ENCODE measurements at places on chromosomes 5 and 9.
A peak's percentile ranks its signal among the peaks of the same experiment; 100 is the strongest.

DNA sequence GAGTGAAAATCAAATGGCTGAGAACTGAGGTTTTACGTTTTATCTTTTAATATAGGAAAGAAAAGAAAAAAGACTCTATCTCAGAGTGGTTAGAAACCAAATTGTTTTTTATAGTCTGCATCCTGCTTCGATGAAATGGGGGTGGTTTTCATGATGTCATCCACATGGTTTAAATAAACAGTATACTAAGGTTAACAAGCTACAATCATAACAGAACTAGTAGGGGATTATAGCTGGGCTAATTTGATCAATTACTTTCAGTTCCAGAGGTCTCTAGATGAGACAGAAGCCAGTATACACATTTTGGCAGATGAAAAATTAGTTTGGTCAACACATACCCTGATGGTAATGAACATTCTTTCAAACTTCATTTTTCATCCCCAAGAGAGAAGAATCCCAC is 106.3 kb upstream of the SNX2 start:
- DNase-seq, result no peak

- no peak for DNase-seq
Measured at GRCh38 chr9:77816641-77817341, 168.7 kb upstream of the GNA14 start.

DNA sequence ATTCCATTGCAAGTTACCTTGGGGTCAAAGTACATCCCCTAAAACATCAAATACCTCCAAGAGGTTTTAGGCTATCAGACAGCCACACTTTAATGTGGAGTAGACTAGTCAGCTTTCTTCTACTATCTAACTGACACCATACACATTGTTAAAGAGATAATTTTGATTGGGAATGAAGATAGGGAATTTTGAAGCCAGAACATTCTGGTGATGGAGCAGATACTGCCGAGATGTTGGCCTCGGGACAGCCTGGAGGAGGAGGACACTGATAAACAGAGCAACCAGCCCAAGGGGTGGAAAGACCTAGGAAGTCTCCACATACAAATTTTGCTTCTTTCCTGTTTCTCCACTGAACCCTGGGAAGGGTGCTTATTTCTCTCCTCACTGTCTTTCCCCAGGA is 14.9 kb downstream of the TJP2 start:
- no peak for DNase-seq

DNA sequence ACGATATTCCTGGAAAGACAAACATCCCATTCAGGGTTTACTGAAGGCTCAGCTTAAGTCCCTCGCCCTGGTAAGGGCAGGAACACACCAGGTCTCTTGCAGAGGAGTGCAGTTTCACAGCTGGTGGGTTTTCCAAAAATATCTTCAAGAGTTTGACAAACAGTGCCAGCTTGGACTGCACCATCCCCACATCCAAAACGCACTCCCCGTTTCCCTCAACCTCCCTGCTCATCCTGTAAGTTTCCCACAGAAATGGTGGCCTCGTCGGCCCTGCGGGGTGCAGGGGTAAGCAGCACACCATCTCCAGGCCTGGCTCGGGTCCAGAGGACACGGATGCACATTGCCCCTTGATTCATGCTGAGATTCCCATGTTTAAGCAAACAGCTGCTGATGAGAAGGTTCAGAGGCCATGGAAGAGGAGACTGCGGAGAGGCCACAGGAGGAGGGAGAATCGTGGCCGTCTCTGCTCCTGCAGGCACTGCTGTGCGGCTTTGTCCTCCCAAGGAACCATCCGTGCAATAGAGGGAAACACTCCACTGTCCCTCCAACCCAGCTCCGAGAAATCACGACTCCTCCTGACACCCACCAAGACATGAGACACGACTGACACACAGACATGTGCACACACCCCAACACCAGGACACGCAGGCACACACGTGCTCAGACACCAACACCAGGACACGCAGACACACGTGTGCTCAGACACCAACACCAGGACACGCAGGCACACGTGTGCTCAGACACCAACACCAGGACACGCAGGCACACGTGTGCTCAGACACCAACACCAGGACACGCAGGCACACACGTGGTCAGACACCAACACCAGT is 24.0 kb upstream of the SLC12A7 start:
- DNase-seq, result no peak

DNA sequence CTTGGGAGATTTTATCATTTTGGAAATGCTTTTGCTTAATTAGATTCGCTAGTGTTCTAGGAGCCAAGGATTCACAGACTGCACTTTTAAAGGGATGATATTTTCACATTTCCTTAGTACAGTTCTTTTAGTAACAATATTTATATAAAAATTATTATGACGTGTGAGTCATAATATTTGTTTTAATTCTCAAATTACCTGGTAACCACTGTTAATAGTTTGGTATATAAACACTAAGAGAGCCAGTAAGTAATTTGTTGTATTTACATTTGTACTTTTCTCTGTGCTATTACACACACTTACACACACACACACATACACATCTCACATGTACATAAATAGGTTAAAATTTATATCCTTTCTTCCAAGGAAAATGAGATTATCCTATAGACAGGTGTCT is 58.8 kb upstream of the RAD23B start:
- DNase-seq, result no peak

DNA sequence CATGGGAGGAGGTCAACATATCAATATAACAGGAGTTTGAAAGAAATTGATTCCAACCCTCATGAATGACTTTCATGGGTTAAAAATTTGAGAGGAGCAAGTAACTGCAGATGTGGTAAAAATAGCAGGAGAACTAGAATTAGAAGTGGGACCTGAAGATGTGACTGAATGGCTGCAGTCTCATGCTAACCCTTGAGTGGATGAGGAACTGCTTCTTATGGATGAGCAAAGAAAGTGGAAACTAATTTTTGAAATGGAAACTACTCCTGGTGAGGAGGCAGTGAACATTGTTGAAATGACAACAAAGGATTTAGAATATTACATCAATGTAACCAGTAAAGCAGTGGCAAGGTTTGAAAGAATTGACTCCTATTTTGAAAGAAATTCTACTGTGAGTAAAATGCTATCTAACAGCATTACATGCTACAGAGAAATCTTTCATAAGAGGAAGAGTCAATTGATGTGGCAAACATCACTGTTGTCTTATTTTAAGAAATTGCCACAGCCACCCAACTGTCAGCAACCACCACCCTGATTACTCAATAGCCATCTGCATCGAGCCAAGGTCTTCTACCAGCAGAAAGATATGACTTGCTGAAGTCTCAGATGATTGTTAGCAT is 1683.2 kb downstream of the MAT2B start:
- no peak for DNase-seq

DNA sequence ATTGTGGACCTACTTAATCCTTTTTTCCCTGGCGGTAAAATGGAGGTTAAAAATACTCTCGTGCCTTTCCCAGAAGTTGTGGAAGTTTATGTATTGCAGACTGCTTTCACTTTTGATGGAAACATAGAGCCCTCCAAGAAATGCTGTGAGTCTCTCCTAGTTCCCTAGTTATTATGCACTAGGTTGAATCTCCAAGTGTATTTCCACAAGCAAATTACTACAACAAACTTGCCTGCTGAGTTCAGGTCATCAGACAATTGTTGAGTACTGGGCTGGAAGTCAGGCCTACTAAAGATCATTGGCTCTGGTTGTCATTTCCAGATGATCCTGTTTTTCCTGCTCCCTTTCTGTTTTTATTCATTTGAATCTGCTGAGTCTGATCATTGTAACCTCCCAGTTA is 104.1 kb downstream of the CD180 start:
- DNase-seq, result peak; percentile 44

DNA sequence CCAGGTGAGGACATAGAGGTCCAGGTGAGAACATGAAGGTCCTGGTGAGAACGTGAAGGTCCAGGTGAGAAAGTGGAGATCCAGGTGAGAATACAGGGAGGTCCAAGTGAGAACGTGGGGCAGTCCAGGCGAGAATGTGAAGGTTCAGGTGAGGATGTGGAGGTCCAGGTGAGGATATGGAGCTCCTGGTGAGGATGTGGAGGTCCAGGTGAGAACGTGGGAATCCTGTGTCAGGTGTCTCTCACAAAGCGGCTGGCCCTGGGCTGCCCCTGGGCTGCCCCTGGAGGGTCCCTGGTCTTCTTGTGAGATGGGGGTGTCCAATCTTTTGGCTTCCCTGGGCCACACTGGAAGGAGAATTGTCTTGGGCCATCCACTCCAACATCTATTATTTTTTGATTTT is 133.4 kb downstream of the MRPL36 start:
- no peak for DNase-seq

- no peak for DNase-seq
Measured at GRCh38 chr9:99272836-99273235, 50.8 kb downstream of the SEC61B start.

- DNase-seq, result no peak
Measured at GRCh38 chr5:532521-533242, 8.4 kb upstream of the SLC9A3 start.

DNA sequence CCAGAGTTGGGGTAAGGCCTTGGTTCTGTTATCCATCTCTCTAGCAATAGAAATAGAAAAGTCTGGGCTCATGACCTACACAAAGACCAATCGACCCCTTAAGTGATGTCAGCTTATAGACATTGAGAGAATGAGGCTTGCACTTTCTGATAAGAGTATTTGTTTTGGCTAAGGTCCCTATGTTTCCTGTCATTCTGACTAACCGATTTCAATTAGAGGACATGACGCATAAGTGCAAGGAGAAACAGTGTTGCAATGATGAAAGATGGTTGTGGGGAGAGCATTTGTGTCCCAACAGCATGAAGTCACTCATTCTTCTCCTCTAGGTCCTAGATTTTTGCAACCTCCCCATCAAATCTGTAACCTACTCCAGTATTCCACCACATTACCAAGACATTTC is 255.1 kb downstream of the MAT2B start:
- peak; percentile 91 for DNase-seq

DNA sequence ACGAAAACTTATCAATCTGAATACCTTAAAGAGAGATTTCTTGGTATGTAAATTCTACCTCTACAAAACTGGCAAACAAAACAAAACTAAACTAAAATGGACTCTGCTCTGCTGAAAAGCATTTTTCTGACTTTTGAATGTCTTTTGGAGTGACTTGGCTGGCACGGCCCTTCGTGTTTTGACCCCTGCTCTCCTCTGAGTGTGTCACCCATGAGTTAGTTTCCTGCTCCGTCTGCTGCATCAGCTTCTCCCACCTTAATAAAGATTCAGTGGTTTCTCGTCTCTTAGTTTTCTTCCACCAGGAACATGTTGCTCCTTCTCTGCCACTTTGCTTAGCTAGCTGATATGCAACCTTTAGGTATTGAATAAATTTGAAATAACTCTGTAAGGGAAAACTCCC is 1084.0 kb upstream of the CDH18 start:
- peak; percentile 8 for DNase-seq

DNA sequence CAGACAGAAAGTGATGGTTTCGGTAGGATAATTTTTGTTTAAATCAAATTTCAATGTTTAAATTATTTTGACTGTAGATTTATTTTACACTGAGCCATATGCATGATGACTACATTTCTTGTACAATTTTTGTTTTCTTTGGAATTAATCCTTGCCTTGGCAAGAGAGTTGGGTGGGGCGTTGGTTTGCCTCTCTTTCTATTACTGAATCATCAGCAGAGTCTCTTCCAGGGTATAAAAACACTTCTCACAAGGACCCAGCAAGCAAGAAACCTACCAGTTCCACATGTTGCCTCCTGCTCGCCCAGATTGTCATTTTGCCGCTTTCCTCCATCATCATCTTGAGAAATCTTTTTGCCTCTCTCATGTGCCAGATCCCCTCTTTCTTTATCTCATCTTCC is 455.0 kb upstream of the DMAC1 start:
- DNase-seq, result peak; percentile 58

- no peak for DNase-seq
Measured at GRCh38 chr5:80926979-80927656, 33.0 kb upstream of the RASGRF2 start.

GRCh38 chr9:89892920-89893319 is 288.1 kb downstream of the GADD45G start:
- DNase-seq, result no peak

GRCh38 chr5:170769898-170770416 is 13.6 kb upstream of the GABRP start:
- no peak for DNase-seq

- no peak for DNase-seq
Measured at GRCh38 chr5:2732850-2733249, 18.6 kb downstream of the IRX2 start.

DNA sequence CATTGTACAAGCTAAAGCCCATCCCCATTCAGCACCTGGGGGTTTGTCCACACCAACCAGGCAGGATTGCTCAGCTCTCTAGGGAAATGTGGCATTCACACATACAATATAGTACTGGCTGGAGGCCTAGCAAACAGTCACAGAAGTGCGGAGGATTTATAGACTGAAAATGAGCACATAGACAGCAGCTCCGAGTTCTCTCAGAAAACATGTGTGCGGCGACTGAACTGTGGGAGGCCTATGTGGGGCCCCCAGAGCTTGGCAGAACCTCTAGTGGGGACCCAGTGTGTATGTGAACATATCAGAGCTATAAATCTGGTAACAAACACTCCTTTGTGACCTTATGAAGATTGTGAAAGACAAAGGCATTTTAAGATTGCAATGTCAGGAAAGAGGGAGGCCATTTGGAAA is 431.1 kb downstream of the DTWD2 start:
- no peak for DNase-seq

- peak; percentile 77 for DNase-seq
Measured at GRCh38 chr5:39217365-39218281, 1.7 kb downstream of the FYB1 start.

DNA sequence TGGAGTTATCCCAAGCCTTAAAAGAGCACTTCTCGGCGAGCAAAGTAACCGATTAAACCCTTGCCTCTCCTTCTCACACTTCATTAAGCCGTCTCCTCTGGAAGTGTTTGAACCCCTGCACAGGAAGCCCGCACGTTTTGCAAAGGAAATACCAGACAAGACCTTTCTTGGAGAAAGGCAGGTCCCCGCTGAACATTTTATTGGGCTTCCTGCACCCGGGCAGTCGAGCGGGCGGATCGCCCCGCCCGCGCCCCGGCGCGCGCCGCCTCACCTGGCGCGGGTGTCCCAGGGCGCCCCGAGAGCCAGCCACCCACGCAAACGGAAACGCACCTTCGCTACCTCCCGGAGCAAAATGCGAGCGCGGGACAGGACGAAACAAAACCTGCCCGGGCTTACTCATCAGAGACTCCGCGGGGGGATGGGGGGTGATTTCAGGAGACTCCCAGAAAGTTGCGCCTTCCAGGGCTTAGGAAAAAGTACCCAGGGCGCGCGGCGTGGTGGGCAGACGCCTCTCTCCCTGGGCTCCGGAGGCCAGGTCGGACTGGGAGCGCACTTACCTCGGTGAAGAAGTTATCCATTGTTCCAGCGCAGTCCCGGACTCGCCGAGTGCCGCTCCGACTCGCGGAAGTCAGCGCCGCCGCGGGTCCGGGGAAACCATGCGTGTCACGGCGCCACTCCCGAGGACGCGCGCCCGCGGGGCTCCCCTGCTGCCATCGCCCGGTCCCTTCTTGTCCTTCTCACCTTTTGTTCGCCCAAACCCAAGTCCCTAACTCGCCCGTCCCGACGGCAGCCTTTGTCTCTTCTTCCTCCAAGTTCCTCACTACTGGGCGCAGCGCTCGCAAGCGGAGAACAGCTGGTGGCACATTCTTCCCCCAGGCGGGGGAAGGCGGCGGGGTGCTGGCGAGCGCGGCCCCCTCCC is 598 bp downstream of the MYO10 start:
- DNase-seq, result peak; percentile 67

- DNase-seq, result no peak
Measured at GRCh38 chr5:178475422-178475821, 114.8 kb downstream of the COL23A1 start.

GRCh38 chr9:129109537-129109903 is 1.1 kb downstream of the CRAT start:
- no peak for DNase-seq

GRCh38 chr5:145429170-145429569 is 406.0 kb downstream of the PRELID2 start:
- peak; percentile 2 for DNase-seq

- DNase-seq, result no peak
Measured at GRCh38 chr5:11620172-11620571, 284.1 kb downstream of the CTNND2 start.

All from astrocyte of the spinal cord (primary cell).